Activated CD8-positive, alpha-beta memory T cell treated with anti-CD3 and anti-CD28 coated beads, Interleukin-2, amount 10 ng/mL, durations not matched to agents 7 days and 5 days (primary cell): ENCODE measurements at places on chromosomes 2 and 18. TPM values are rescaled to one million over a fixed set of nuclear protein-coding genes. Genes with fewer than 3 reads are reported as not detected.

Gene LOXHD1
- 0.26 TPM for total RNA-seq

Gene TCF23
- not detected for total RNA-seq

Gene TEX44
- total RNA-seq: not detected

DNA sequence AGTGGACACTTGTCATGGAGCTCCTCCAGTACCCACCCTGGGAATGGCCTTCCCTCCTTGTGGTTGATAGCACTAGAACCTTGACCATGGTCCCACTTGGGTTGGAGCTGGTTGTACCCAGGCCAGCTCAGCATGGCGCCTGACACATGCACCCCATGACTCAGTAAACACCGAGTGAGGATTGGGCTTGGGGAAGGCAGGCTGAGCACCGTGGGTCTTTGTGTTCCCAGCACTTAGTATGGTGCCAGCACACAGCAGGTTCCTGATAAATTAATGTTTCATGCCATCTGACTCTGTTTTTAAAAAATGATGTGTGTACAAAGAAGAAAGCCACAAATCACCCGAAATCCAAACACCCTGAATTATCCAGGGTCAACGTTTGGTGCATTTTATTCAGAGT is 69.8 kb downstream of the CIB4 start:
- H3K4me3 ChIP-seq: no peak overlapping the region
- H3K36me3 ChIP-seq: no peaks in the 10 kb centered on the region
- no peaks in the 10 kb centered on the region for H3K4me1 ChIP-seq
- H3K27me3 ChIP-seq: peaks cover 39% of the 10 kb centered on the region
- no peak overlapping the region for H3K27ac ChIP-seq

- H3K36me3 ChIP-seq: no peaks in the 10 kb centered on the region
- peaks cover 4% of the 10 kb centered on the region for H3K4me1 ChIP-seq
- no peak for DNase-seq
- peaks cover 5% of the 10 kb centered on the region for H3K27me3 ChIP-seq
Observed at GRCh38 chr2:235564884-235565530, 71.2 kb downstream of the AGAP1 start.

Gene ZAP70
- total RNA-seq: 286 TPM

GRCh38 chr2:231161877-231162329 is 36.5 kb upstream of the ARMC9 start:
- no peaks in the 10 kb centered on the region for H3K27me3 ChIP-seq
- no peak overlapping the region for H3K4me3 ChIP-seq

GRCh38 chr2:83370419-83370762 is 1088.7 kb downstream of the SUCLG1 start:
- H3K4me1 ChIP-seq: no peaks in the 10 kb centered on the region
- H3K36me3 ChIP-seq: no peaks in the 10 kb centered on the region
- no peaks in the 10 kb centered on the region for H3K27me3 ChIP-seq
- H3K27ac ChIP-seq: no peak overlapping the region
- no peak overlapping the region for H3K4me3 ChIP-seq
- DNase-seq: no peak

Gene CYP27C1
- total RNA-seq: not detected

DNA sequence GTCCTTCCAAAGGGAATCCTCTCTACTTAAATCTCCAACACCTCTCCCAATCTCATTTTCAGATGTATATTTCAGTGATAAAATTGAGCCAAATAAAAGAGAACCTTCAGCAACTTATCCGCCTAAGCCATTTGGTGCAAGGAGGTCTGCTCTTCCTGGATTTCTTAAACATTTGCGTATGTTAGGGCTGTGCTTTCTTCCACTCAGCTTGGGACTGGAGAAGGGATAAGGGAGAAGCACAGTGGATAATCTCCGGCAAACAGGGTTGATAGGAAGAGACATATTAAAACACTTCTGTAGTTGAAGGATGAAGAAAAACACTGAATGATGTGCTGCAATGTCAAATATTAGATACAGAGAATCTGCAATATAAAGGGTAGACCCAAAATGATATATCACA is 796.2 kb downstream of the KCNJ3 start:
- no peak overlapping the region for H3K27ac ChIP-seq
- no peaks in the 10 kb centered on the region for H3K27me3 ChIP-seq
- H3K36me3 ChIP-seq: no peaks in the 10 kb centered on the region
- H3K4me1 ChIP-seq: no peaks in the 10 kb centered on the region
- H3K4me3 ChIP-seq: no peak overlapping the region
- DNase-seq: no peak

Gene MPP4
- total RNA-seq: not detected

DNA sequence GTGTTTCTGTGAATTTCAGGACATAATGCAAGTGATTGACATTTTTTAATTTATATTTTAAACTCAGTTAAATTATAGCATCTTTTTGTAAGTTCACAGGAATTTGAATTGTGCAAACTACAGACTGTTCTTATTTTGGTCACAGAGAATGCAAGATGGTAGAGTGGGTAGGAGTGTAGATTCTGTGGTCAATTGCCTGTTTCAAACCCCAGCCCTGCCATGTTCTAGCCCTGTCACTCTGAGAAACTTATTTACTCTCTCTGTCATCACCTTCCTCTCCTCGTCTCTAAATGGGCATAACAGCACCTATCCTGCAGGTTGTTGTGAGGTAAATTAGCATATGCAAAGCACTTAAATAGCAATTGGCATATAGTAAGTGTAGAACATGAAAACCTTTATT is 879.8 kb downstream of the CPS1 start:
- no peak overlapping the region for H3K27ac ChIP-seq
- DNase-seq: no peak
- H3K36me3 ChIP-seq: no peaks in the 10 kb centered on the region
- H3K4me3 ChIP-seq: no peak overlapping the region
- no peaks in the 10 kb centered on the region for H3K4me1 ChIP-seq
- no peaks in the 10 kb centered on the region for H3K27me3 ChIP-seq

GRCh38 chr2:227782804-227783203 is 30.8 kb upstream of the CCL20 start:
- H3K4me3 ChIP-seq: peak overlapping the region; percentile 65
- H3K27me3 ChIP-seq: peaks cover 13% of the 10 kb centered on the region
- peaks cover 12% of the 10 kb centered on the region for H3K4me1 ChIP-seq
- H3K27ac ChIP-seq: peak overlapping the region; percentile 79
- no peaks in the 10 kb centered on the region for H3K36me3 ChIP-seq

Gene TDRD15
- total RNA-seq: not detected

GRCh38 chr2:37326285-37326684 is 1.7 kb upstream of the PRKD3 start:
- H3K36me3 ChIP-seq: peaks cover 8% of the 10 kb centered on the region
- H3K4me1 ChIP-seq: peaks cover 27% of the 10 kb centered on the region
- H3K27me3 ChIP-seq: peaks cover 34% of the 10 kb centered on the region
- DNase-seq: no peak
- H3K27ac ChIP-seq: no peak overlapping the region

Gene MAP3K19
- not detected for total RNA-seq

GRCh38 chr2:235678712-235679111 is 184.9 kb downstream of the AGAP1 start:
- H3K36me3 ChIP-seq: no peaks in the 10 kb centered on the region
- DNase-seq: no peak
- H3K27ac ChIP-seq: no peak overlapping the region
- no peak overlapping the region for H3K4me3 ChIP-seq
- peaks cover 10% of the 10 kb centered on the region for H3K27me3 ChIP-seq
- H3K4me1 ChIP-seq: no peaks in the 10 kb centered on the region

DNA sequence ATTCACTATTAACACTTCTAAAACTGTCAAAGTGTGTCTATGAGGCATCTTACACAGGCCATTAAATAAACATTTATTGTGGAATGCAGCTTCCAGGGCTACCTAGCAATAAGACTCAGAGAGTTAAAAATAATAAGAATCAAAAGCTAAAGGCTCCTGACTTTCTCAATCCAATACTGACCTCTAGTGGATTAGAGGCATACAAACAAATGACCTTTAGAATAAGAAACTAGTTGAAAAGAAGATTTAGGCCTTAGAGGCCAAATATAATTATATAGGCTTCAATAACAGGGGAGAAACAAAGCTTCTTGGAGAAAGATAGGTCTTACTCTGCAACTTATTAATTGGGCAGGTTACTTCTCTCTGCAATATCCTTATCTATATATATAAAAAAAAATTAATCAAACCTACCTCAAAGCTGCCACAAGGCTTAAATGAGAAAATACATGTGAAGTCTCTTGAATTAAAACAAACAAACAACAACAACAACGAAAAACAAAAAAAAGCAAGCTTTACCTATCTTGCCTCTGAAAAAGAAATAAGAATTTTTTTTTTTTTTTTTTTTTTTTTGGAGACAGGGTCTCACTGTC is 246.1 kb downstream of the EXOC6B start:
- no peaks in the 10 kb centered on the region for H3K4me1 ChIP-seq
- no peak overlapping the region for H3K27ac ChIP-seq
- no peaks in the 10 kb centered on the region for H3K27me3 ChIP-seq
- no peaks in the 10 kb centered on the region for H3K36me3 ChIP-seq

Gene DSG4
- total RNA-seq: not detected

Gene SPC25
- 42.1 TPM for total RNA-seq

- H3K4me3 ChIP-seq: no peak overlapping the region
- H3K27me3 ChIP-seq: no peaks in the 10 kb centered on the region
- DNase-seq: no peak
- no peak overlapping the region for H3K27ac ChIP-seq
- H3K36me3 ChIP-seq: no peaks in the 10 kb centered on the region
Observed at GRCh38 chr2:142052220-142052863, 78.5 kb downstream of the LRP1B start.

- H3K27ac ChIP-seq: no peak overlapping the region
- no peak overlapping the region for H3K4me3 ChIP-seq
- no peaks in the 10 kb centered on the region for H3K4me1 ChIP-seq
- DNase-seq: no peak
- H3K27me3 ChIP-seq: no peaks in the 10 kb centered on the region
Observed at GRCh38 chr2:212926940-212927339, 224.5 kb downstream of the IKZF2 start.

Gene ALPG
- not detected for total RNA-seq

- peaks cover 1% of the 10 kb centered on the region for H3K36me3 ChIP-seq
- no peak overlapping the region for H3K27ac ChIP-seq
- no peaks in the 10 kb centered on the region for H3K4me1 ChIP-seq
- DNase-seq: no peak
Observed at GRCh38 chr2:16578081-16578480, 87.6 kb downstream of the CYRIA start.

Gene SULT1C4
- not detected for total RNA-seq

Gene STK17B
- total RNA-seq: 511 TPM

DNA sequence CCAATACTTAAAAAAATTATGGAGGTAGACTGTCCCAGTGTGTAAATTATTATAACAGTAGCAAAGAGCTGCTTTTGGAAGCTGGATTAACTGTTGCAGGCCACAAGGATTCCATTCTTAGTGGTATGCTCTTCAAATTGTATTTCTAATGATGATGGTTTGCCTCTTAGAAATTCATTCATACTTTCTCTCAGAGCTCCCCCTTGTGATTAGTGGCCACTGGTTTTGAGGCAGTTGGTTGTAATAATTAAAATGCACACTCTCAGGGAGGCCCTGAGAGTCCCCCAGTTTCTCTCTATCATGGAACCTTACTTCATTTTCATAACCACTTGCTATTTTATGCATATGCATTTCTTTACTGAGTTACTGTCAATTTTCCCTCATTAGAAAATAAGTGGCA is 122.5 kb downstream of the PLA2R1 start:
- H3K27ac ChIP-seq: no peak overlapping the region
- no peak overlapping the region for H3K4me3 ChIP-seq
- H3K27me3 ChIP-seq: peaks cover 10% of the 10 kb centered on the region
- no peaks in the 10 kb centered on the region for H3K36me3 ChIP-seq

Gene SFT2D3
- total RNA-seq: 4.1 TPM

Gene GLI2
- 1.3 TPM for total RNA-seq

Gene SLC14A1
- total RNA-seq: 14.8 TPM
